ENCODE measurements at places on chromosomes 5 and 9. TPM values are rescaled to one million over a fixed set of nuclear protein-coding genes. Genes with fewer than 3 reads are reported as not detected.

GRCh38 chr5:74085782-74086181 is 459.8 kb downstream of the ARHGEF28 start:
- DNase-seq = no peak

The HMCN2 gene
- not detected for total RNA-seq

The OR1Q1 gene
- total RNA-seq = 0.72 TPM

DNA sequence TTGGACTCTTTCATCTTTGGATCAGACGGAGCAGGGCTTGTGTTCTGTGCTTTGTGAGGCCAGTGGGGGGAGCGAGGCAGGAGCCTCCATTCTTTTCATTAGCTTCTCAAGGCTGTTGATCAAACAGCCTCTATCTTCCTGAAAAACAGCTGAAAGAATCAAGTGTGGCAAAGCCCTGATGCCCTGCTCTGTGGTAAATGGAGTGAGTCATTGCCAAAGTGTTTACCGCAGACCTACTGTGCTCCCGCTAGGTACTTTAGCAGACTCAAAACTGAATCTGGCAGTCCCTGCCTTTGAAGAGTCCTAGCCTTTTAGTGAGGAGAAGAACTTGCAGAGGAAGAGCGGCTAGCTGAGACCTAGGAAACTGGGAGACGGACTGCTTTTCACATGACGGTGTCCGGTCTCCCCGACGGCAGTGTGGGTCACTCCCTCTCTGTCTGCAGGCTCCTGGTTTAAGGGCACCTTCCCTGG is 3.3 kb downstream of the ANKRD33B start:
- DNase-seq = no peak

DNA sequence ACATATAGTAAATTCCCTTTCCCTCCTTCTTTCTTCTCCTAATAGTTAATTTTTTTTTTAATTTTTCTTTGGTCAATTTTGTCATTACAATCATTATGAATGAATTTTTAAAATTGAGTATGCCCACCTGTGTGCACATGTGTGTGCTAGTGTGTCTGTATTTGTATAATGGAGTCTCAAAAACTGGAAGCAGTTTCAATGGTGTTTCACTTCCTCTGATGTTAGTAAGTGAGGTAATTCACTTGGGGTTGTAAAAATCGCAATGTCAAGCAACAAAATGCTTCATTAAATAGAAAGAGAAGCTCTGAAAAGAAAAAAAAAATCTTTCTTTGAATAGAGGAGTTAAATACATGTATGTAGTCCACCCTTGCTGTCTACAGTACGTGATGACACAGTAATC is 1467.6 kb upstream of the NUDT12 start:
- no peak for DNase-seq

The TBC1D13 gene
- total RNA-seq = 24.3 TPM

The GMCL2 gene
- total RNA-seq = not detected

The GNAQ gene
- 79.4 TPM for total RNA-seq

- no peak for DNase-seq
Observed at GRCh38 chr5:20114526-20114925, 126.5 kb upstream of the CDH18 start.

The CCDC192 gene
- total RNA-seq = not detected

GRCh38 chr5:2995035-2995434 is 243.6 kb upstream of the IRX2 start:
- no peak for DNase-seq

The ZNF782 gene
- 6.8 TPM for total RNA-seq

DNA sequence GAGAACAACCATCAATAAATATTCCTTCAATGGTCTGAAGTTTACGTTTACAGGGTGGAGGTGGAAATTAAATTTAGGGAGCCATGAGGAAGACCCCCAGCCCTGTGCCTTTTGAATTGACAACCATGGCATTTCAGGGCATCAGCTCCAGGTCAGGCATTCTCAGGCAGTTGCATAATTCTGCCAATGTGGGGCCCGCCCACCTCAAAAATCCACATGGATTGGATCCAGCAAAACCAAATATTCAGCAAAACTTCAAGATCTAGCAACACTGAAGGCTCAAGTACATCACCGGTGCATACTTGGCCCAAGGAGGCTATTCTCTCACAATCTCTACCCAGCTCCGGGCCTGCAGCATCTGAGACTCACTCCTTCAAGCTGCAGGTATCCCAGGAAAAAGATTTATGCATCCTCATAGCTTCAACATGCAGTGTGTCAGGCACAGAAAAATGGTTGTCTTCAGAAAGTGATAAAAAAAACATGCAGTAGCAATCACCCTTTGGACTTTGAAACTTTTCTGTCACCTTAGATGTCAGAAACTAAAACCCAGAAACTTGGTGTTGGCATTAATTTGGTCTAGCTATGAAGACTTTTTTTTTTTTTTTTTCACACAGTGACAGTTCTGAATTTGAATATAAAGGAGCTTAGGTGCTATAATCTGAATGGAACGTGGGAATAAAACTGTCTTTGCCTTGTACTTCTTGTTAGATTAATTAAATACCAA is 21.4 kb upstream of the ANXA2R start:
- DNase-seq = no peak

- no peak for DNase-seq
Observed at GRCh38 chr5:79936002-79936645, 54.9 kb downstream of the MTX3 start.

- DNase-seq = no peak
Observed at GRCh38 chr5:157365732-157366131, 94.3 kb upstream of the NIPAL4 start.

Measured in CD4-positive, CD25-positive, alpha-beta regulatory T cell (primary cell).